ENCODE measurements at places on chromosomes 4 and X. TPM values are rescaled to one million over a fixed set of nuclear protein-coding genes. Genes with fewer than 3 reads are reported as not detected.

Gene HPGD
- 6.2 TPM for total RNA-seq

Gene MSANTD1
- 0.24 TPM for total RNA-seq

Gene ERAS
- total RNA-seq: 0.70 TPM

Gene PGM2
- 78.7 TPM for total RNA-seq

Gene ZBED1
- total RNA-seq: 33.2 TPM

Gene NUDT11
- total RNA-seq: 3.9 TPM

Gene FGG
- not detected for total RNA-seq

Gene PAGE5
- total RNA-seq: 1.5 TPM
